IPS DF 19.7 (cell line): ENCODE measurements at places on chromosomes 7 and 10.

- DNase-seq, result no peak
Measured at GRCh38 chr7:40133561-40134427, 628 bp downstream of the MPLKIP start.

GRCh38 chr10:62639144-62639543, 165.4 kb upstream of the ADO start:
- no peak for DNase-seq

DNA sequence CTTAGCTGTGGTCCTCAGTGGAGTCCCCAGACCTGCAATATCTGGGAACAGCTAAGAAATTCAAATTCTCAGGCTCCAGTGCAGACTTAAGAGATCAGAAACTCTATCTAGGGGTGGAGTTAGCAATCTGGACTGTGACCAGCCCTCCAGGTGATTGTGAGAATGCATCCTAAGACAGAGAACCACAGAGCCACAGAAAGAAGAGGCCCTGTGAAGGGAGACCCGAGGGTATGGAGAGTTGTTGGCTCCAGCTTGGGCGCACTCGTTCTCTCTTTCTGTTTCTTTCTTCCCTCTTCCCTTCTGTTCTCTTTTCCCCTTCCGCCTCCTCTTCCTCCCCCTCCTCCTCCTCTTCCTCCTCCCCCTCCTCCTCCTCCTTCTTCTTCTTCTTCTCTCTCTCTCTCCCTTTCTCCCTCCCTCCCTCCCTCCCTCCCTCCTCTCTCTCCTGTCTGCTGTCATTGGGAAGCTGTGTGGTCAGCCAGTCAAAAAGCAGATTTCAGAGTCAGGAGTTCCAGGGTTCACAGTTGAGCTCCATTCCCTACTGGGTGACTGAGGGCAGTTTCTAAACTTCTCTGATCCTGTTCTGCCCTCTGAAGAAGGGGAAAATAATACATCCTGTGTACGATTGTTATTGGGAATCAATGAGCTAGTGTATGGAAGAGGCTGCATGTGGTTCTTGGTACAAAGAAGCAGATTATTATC, 62.1 kb upstream of the STEAP1B start:
- no peak for DNase-seq

DNA sequence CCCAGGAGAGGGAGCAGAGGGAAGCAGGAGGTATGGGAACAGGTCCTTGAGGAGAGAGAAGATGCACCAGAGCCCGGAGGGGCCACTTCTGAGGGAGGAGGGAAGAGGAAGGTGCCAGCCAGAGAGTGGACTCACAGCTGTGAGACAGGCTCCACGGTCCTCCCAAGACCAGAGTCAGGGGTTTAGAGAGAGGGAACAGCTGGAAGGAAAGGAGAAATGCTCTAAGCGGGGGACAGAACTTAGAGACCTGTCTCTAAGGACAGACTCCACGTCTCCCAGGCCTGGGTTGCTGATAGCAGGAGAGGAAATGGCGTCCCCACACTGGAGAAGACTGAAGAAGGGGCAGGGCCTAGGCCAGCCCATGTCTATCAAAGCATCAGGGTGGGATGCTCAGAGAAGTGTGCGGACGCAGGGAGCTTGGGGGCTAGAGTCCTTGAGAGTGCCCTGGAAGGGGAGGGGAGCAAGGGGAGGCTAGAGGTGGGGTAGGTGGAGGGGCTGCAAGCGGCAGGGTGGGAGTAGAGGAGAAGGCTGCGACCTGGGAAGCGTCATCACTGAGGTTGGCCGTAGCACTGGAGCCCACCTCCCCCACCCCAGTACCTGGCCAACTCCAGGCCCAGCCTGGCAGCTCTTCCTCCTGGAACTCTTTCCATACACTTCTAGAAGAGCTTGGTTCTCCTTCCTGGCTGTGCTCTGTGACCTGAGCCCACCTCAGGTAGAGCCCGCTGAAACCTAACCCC, 25.6 kb upstream of the GRID1 start:
- no peak for DNase-seq

GRCh38 chr10:47405857-47406547, 21.9 kb upstream of the ZNF488 start:
- DNase-seq, result no peak

GRCh38 chr7:105602325-105603305, 21.3 kb upstream of the EFCAB10 start:
- no peak for DNase-seq

- DNase-seq, result no peak
Measured at GRCh38 chr10:17062955-17063484, 66.6 kb downstream of the CUBN start.

GRCh38 chr10:1745780-1746456, 8.6 kb upstream of the ADARB2 start:
- DNase-seq, result no peak

DNA sequence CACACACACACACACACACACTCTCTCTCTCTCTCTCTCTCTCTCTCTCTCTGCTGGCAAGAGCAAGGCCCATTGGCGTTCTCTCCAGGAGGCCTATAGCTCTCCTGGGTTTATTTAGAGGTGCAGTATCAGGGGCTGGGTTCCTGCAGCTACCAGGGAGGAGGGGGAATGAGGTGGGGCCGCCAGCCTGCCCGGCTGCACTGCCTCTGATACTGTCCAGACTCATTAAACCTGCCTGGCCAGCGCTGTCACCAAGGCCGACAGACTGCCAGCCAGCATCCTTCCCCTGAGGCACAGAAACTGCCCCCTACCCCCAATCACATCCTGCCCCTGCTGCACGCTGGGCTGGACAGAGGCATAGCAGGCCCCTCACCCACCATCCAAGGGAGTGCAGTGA, 4.3 kb downstream of the PRRT4 start:
- no peak for DNase-seq

DNA sequence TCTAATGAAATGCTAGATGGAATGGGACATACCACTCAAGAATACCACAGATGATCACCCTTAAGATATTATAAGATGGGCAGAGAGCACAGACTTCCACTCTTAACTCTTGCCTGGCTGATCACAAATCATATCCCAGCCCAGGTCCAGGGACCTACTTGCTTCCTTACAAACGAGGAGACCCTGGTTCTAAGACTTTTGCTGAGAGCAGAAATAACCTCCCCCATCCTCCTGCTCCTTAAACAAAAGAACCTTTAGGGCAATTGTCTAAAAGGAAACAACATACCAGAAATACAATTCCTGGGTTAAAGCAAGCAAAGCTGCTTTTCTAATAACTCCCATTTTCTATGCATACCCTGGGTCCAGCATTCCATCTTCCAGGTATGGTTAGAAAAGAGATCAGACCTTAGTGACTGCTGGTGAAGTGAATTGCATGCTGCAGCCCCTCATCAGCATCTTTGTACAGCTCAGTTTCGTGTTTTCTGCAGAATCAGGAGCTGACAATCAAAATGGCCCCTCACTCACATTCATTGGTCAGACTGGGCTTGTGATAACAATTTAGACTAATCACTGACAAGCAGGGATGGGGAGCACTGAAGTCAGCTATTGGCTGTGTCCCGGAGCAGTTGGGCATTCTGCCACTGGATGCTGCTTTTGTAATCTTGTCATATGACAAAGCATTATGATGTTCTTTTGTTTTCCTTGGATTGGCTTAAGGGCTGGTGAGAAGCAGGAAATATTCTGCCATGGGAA, 14.6 kb downstream of the IFIT3 start:
- no peak for DNase-seq

DNA sequence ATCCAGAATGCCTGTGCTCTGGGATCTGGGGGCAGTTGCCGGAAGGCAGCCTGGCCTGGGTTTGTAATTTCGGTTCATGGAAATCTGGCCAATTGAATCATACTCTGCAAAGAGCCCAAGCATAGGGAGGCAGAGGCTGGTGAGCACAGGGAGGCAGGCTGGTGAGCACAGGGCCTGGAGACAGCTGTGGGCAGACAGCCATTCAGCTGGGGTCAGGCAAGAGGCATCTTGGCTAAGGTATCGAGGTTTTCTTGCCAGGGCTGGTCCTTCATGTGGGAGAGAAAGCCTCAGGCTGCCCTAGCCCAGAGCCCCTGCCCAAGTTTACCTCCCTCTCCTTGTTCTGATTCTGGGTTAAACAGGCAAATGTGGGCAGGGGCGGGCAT, 63.7 kb upstream of the BAIAP2L1 start:
- no peak for DNase-seq

DNA sequence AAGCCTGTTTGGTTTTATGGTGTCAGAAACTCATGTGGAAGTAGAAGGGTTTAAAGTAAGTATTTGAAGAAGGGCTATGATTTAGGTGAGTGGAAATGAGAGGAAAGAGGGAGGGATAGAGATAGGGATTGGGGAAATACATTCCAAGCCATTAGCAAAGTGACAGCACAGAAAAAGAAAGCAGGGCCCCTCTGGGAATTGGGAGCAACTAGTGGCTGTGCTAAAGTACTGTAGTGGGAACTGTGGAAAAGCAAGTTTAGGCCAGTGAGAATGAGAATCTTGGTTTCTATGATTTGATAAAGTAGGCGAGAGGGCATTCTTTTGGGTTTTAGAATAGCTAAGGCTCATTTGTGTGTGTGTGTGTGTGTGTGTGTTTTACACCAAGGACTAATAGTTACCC, 5.0 kb downstream of the PRKG1 start:
- no peak for DNase-seq

GRCh38 chr7:18555968-18556367, 60.4 kb downstream of the HDAC9 start:
- no peak for DNase-seq

DNA sequence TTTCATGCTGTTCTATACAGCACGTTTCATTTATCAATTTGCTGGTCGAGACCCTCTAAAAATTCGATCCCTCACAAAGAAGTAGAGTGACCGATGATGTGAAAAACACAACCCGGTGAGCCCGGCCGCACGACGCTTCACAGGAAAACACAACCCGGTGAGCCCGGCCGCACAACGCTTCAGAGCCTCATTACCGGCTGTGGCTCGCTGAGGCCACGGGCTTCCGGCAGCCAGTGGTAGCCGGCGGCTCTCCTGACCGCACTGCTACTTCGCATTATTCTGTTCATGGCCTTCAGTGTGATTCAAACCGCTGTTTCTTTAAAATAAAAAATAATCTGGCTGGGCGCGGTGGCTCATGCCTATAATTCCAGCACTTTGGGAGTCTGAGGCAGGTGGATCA, 42.3 kb upstream of the RBM33 start:
- DNase-seq, result no peak

GRCh38 chr7:15839416-15840100, 153.1 kb upstream of the MEOX2 start:
- peak; percentile 60 for DNase-seq

DNA sequence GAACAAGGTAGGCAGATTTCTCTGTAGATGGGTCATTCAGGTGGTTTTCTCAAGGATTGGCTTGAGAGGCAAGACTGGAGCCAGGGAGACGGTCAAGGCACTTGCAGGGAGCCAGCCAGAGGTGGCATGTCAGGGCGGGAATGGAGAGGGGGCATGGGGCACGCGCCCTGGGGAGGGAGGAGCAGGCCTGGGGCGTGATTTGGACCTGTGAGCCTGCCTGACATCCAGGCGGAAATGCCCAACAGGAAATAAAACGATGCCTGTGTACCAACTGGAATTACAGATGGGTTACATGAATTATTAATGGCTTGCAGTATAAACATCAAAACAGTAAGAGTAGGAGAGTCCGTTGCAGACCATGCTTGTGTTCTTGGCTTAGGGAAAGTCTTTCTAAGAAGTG, 8.6 kb upstream of the SUN1 start:
- DNase-seq, result no peak

GRCh38 chr7:150998341-150998740, 7.5 kb downstream of the NOS3 start:
- no peak for DNase-seq

- DNase-seq, result no peak
Measured at GRCh38 chr7:104862719-104863118, 151.3 kb upstream of the KMT2E start.

DNA sequence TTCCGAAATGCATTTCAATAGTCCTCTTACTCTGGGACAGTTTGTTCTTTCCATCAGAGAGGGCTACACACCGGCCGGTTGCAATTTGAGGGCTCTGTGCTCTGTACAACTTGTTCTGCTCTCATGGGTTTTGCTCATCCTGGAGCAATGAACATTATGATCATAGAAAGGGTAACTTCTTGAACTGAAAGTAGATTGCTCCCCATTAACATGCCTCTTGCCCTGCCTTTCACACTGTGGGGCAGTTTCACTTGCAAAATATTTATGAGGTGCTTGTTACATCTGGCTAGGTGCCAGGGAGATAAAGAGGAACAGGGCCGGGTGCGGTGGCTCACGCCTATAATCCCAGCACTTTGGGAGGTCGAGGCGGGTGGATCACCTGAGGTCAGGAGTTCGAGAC, 97.3 kb upstream of the MPP7 start:
- no peak for DNase-seq

GRCh38 chr10:70260259-70260658, 23.5 kb downstream of the NPFFR1 start:
- DNase-seq, result no peak

DNA sequence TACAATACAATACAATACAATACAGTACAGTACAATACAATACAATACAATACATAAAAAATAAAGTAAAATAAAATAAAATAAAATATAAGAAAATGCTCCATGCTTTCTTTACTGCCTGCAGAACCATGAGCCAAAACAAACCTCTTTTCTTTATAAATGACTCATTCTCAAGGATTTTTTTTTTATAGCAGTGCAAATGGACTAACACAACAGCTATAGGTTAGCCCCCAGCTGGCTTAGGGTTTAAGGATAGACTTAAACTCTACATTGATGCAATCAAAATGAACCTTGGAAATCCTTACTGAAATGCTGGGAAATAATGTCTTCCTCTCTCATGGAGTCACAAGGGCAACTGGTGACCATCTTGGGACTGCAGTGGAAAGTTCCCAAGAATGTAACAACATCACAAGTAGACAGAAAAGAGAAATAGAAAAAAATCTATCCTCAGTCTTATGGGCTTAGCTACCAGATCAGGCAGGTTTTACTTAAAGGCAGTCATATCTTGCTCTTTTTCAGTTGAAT, 348.9 kb downstream of the ARL4A start:
- no peak for DNase-seq

GRCh38 chr10:86317949-86318725, 48.5 kb downstream of the GRID1 start:
- DNase-seq, result no peak

DNA sequence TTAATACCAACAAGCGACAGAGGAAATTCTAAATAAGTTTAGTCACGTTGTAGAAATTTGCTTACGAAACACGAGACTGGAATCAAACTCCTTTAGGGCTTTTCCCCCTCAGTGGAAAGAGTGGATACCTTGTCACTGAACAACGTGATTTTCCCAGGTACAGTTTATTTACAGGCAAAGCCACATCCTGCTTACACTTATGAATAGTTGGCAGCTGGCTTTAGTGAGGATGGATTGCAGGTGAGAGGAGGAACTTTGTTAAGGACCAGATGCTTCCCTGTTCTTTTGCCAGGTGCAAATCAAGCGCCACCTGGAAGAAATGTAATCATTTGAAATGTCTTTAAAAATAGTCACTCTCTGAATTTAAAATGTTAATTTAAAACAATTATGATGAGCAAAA, 282.4 kb downstream of the ADARB2 start:
- no peak for DNase-seq

DNA sequence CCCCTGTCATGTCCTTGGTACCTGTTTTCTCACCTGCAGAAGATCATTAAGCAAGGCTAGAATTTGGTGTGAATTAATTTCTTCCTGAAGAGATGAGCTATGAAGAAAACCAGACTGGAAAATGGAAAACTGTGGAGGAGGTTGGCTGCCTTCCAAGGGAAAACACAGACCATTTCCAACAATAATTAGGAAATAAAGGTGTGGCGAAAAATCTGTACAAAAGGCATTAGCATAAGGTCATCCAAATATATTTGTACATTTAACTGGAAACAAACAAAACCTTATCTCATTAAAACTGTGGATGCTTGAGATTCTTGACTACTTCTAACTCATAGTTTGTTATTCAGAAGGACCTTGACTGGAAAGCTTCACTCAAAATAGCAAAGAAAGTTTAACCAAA, 1.7 kb downstream of the STN1 start:
- DNase-seq, result no peak
